ENCODE measurements at places on chromosomes 16 and 17.

DNA sequence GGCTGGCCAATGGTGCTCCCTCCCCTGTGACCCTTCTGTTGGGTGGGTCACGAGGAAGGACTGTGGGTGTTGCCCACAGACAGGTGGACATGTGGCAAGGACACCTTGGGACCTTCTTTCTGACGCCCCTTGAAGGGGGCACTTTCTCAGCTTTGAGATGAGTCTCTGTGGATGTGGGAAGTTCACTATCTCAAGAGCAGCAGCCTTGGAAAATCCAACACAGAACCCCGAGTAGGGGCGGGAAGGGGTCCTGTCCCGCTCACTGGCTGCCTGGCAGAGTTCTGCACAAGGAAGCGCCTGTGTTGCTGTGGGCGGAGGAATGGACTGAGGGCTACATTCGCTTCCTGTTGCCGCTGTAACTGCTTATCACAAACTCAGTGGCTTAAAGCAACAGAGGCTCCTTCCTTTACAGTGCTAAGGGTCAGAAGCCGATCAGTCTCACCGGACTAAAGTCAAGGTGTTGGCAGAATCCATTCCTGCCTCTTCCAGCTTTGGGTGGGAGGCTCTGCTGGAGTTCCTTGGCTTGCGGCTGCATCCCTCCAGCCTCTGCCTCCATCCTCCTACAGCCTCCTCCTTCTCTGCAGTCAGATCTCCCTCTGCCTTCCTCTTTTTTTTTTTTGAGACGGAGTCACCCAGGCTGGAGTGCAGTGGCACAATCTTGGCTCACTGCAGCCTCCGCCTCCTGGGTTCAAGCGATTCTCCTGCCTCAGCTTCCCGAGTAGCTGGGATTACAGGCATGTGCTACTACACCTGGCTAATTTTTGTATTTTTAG lies 305.2 kb downstream of the SEC14L1 start:
- no peak for DNase-seq

DNA sequence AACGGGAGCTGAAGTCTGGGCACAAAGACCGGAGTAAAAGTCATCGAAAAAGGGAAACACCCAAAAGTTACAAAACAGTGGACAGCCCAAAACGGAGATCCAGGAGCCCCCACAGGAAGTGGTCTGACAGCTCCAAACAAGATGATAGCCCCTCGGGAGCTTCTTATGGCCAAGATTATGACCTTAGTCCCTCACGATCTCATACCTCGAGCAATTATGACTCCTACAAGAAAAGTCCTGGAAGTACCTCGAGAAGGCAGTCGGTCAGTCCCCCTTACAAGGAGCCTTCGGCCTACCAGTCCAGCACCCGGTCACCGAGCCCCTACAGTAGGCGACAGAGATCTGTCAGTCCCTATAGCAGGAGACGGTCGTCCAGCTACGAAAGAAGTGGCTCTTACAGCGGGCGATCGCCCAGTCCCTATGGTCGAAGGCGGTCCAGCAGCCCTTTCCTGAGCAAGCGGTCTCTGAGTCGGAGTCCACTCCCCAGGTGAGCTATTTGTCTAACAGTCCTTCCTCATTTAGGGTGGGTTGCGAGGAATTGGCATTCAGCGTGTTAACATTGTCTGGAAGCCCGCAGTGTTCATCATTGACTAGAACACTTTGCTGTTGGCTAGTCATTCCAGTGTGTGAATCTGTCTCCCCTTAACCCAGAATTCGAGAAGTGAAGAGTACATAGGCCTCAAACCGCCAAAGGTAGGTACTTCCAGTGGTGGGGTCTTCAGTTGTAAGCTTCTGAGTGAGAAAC lies 1.5 kb downstream of the CDK12 start:
- no peak for DNase-seq

DNA sequence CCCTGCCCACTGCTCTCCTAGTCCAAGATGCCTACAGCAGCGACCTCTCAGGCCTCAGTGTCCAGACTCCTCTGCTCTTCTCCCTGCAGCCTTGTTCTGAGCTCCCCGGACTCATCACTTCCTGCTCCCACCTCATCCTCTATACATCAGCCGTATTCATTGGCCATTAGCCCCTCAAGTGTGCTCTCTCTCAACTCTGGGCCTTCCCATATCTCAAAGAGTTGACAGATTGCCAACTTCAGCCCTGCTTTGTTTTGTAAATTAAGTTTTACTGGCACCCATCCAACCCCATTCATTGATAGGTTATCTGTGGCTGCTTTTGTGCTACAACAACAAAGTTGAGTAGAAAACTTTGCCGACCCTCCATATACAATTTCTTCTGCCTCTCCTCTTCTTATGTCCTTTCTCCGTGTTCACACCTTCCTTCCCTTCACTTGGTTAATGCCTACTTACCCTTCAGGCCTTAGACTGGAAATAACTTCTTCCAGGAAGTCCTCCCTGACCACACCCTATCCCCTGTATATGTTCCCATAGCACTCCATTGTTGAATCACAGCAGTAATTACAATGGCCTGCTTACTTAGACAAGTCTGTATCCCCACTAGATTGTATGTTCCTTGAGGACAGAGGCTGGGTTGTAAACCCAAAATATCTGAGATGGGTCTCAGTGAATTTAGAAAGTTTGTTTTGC lies 63.4 kb upstream of the TANC2 start:
- DNase-seq = no peak

GRCh38 chr16:61862221-61863155 lies 173.8 kb downstream of the CDH8 start:
- no peak for DNase-seq

DNA sequence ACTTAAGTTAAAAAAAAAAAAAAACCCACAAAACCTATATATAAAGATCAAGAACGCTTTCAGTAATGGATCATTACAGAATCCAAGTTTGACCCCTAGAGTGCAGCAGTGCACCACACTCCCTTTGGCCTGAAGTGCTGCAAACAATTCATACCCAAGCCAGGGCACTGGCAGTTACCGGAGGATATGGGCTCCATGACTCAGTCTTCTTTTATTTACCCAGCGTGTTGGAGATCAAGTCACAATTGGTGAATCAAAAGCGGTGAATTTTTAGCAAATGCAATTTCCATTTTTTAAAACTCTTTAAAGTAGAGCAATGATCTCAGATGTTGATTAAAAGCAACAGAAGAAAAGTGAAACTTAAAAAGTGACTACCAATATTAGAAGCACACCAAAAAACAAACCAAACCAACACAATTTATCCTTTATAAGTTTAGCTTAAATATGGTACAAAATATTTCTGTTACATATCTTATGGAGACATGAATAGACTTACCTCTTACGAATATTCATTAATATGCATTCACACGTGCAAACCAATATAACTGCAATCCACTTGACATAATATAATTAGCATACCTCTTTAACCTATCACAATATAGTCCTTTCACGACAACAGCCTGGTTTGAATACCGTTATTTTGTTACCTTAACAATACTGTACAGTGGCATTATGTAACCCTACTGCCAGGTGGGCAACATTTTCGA lies 46.3 kb downstream of the ZNF652 start:
- DNase-seq = peak; percentile 49

Measured in nucleus accumbens (tissue), 56 donors.